Fibroblast of the aortic adventitia (primary cell): ENCODE measurements at places on chromosomes 5 and 9.

GRCh38 chr9:18045326-18045725, 428.6 kb upstream of the ADAMTSL1 start:
- no peak for DNase-seq

GRCh38 chr9:27212621-27213020, 84.3 kb downstream of the EQTN start:
- no peak for DNase-seq

- peak; percentile 16 for DNase-seq
Measured at GRCh38 chr5:73215531-73215890, 42.5 kb downstream of the TMEM174 start.

DNA sequence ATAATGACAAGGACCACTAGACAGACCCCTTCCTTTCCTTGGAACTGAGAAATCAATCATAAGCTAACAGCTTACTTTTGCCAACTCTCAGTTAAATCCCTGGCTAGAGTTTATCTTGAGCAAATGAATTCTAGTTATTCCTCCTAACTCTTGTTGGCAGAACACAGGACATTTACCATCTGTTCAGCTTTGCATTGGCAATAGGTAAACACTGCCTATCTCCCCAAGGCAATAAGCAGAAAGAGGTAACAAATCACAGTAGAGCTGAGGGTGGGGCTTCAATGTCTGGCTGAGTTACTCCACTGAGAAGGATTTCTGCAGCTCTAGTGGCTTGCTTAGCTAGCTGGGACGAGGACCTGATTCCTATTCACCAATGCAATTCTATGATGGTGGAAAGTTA, 503.3 kb upstream of the GRIA1 start:
- no peak for DNase-seq

DNA sequence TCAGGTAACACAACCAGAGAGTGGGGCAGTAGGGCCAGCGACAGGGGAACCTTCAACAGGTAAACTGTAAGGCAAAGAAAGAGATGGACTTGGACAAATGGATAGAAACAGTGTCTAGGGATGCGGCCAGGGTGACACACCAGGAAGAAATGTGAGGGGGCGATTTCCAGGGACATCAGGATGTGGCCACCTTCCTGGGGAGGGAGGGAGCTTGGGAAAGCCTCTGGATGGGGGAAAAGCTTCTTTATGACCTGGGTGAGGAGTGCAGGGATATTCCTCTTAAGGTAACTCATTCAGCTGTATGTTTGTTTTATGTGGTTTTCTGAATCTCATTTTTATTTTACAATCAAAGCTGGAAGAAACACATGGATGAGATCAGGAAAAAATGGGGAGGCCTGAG, 11.9 kb upstream of the NXNL2 start:
- DNase-seq: no peak

- DNase-seq: no peak
Measured at GRCh38 chr9:37746448-37747270, 6.9 kb upstream of the TRMT10B start.

DNA sequence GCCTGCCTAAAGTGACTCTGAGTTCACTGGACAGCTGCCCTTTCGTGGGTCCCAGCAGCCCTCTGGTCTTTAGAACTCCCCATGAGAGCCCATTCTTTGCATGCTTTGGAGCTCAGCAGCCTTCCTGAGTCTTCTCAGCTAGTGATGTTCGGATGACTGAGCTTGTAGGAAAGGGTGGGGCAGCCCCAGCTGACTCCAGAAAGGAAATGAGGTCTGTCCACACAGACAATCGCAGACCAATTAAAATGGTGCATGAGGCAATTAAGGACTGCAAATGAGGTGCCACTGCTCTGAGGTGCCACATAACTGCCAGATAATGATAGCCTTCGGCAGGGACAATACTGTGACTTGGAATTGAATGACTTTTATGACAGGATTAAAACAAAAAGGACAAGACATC, 25.4 kb upstream of the TOMM5 start:
- DNase-seq: peak; percentile 38

DNA sequence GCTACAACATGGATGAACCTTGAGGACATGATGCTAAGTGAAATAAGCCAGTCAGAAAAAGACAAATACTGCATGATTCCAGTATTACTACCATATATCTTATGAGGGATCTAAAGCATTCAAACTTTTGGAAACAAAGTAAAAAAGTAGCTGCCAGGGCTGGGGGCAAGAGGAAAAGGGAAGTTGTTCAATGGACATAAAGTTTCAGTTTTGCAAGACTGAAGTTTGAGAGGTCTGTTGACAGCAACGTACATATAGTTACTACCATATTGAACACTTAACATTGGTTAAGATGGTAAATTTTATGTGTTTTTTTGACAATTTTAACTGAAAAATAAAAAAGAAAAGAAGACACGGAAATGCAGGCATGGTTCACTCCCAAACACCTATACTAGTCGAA, 77.6 kb downstream of the MAPKAP1 start:
- DNase-seq: no peak

GRCh38 chr5:128925973-128926372, 39.3 kb upstream of the SLC27A6 start:
- no peak for DNase-seq

DNA sequence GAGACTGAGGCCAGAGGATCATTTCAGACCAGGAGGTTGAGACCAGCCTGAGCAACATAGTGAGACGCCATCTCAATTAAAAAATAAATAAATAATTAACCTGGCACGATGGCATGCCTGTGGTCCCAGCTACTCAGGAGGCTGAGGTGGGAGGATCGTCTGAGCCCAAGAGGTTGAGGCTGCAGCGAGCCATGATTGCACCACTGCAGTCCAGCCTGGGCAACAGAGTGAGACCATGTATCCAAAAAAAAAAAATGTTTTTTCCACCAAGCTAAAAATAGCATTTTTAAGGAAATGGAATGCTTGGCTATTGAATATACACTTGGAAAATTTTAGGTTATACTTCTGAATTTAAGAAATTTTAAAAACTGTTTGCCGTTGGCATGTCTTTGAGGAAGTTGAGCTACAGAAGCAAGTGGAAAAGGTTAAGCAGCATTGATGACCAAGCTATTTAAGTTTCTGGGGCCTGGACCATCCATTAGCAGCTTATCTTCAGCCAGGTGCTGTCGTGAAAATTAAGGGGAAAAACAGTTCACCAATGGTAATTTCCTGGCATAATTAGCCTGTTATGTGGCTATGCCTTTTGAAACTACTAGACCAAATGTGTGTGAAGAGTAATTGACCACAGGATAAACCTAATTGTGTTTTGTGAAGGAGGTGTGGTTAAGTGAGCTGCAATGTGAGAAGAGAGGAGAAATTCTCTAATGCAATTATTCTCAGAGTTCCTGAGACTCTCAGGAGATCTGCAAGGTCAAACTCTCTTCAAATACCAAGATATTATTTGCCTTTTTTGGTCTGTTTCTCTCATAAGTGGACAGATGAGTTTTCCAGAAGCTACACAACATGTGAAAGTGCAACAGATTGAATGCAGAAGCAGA, 21.0 kb downstream of the F2R start:
- no peak for DNase-seq
